OCI-LY7 (cell line): ENCODE measurements at places on chromosomes 1 and 21.

DNA sequence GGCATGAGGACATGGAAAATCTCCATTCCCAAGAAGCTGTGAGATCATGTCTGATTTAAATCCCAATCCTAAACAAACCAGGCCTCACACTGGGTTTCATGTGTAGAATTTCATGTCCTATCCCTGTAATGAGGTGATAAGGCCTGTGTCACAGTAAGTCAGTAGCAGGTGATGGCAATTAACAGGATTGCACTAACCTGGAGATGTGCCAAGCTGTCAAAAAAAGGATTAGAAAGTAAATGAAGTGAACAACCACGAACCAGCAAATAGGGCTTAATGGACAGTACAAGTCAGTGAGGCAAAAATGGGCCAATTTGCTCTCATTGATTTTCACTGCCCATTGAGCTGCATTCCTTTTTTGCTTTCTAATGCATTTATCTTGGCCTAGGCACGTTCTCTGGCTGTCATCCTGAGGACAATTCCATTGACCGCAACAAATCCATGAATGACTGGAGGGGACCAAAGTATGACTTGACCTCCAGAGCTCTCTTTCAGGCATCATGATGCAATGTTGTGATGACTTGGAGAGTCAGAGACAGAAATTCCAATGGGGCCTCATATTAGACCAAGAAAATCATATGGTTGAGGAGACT, 673.6 kb upstream of the ADGRL2 start:
- no peak for DNase-seq

GRCh38 chr1:162561616-162562469, at the start of gene UAP1:
UAP1 (plus strand) TSS chr1:162561722; CDS start chr1:162566069, 4,347 bp downstream.
- DNase-seq = peak; percentile 16

DNA sequence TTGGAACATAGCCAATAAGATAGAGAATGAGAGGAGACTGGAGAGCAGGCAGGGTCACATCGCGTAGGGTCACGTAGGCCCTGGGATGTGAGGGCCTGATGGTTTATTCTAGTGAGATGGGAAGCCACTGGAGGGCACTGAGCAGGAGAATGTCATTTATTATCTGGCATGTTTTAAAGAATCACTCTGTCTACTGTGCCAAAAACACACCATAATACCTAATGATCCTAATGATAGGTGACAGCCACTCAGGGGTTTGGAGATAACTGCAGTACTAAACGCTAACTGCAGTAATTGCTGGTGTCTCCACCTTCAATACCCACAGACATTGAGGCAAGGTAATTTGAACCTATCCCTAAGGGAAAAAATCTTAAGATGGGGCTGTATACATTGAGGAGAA, 185.4 kb downstream of the TTLL7 start:
- no peak for DNase-seq

DNA sequence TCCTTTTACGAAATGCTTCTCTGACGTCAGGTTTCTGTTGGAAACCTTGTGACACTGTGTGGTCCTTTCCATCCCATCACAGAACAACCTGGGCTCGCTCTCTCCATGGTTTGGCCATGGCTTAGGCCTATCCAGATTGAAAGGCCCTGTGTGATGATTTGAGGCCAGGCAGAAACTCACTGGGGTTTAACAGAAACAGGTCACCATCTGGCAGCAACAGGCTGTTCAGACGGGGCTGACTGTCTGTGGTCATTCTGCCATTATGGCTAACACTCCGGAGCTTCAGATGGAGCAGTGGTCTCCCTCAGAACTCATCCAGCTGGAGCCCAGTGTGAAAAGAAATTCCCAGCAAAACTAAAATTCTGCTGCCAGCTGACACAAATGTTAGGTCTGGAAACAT, 9.3 kb downstream of the PLEKHM2 start:
- DNase-seq = no peak

GRCh38 chr1:52210044-52210443, 68.2 kb downstream of the ZFYVE9 start:
- no peak for DNase-seq

GRCh38 chr1:198531891-198532290, 8.6 kb downstream of the ATP6V1G3 start:
- DNase-seq = no peak

GRCh38 chr1:115888976-115889375, 48.0 kb upstream of the NHLH2 start:
- no peak for DNase-seq

GRCh38 chr1:245420926-245421325, 266.1 kb downstream of the KIF26B start:
- DNase-seq = no peak

GRCh38 chr1:117821774-117822482, 107.5 kb downstream of the GDAP2 start:
- peak; percentile 67 for DNase-seq

- no peak for DNase-seq
Measured at GRCh38 chr1:19792237-19793002, 7.3 kb downstream of the TMCO4 start.

- DNase-seq = no peak
Measured at GRCh38 chr1:184595596-184595995, 159.1 kb downstream of the EDEM3 start.
